Brain pericyte (primary cell): ENCODE measurements at places on chromosomes 3 and 15.

DNA sequence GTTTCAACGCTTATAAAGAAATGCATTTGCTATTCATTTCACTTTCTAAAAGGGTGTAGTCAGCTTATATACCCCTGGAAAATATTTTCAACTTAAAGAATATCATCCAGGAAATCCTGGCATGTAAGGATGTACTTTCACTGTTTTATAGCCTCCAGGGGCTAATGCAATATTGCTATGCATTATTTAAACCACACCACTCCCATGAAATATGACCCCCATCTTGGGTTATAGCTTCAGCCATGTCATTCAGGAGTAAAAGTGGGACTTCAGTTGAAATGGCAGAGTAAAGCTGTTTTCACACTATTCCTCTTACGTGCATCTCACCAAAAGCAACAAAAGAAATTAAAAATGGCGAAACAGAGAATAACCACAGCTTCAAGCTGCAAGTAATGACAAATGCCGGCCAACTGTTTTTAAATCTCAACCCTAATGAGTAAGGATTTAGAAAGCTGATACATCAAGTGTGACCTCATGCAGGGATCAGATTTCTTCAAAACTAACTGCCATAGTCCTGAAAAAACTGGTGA, 84.5 kb downstream of the COL6A6 start:
- DNase-seq, result no peak

GRCh38 chr15:51093839-51094605, 684 bp downstream of the TNFAIP8L3 start:
- DNase-seq, result no peak

GRCh38 chr3:156605686-156606605, 51.0 kb upstream of the SSR3 start:
- DNase-seq, result no peak

DNA sequence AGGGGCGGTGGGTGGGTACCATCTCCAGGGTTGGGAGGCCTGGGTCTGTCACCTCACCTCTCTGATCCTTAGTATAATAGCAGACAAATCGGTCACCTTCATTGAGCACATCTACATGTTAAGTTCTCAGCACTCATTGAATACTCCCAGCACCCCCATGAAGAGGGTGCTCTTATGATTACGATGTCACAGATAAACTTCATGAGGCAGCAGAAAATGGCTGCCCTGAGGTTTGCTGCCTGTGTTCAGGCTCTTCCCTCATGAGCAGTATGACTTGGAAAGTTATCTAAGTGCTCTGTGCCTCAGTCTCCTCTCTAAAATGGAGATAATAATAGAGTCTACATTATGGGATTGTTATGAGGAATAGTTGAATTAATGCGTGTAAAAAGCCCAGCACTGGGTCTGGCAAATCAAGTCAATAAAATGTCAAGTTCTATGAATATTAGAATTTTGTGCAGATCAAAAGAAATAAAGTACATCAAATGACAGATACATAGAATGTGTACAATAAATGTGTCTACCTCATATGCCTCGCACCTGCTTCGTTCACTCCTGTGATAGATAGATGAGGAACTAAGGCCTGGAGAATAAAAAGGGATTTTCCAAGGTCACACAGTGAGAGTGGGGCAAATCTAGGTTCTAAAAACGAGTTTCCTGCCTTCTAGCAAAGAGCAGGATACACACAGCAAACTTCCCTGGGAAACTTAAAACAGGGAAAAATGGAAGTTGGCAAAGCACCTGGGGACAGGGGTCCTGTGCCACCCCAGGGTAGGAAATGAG, 142.2 kb upstream of the MRPS22 start:
- DNase-seq, result no peak

GRCh38 chr3:170397685-170398084, 21.0 kb upstream of the CLDN11 start:
- no peak for DNase-seq

- DNase-seq, result no peak
Observed at GRCh38 chr3:122975163-122975923, 52.2 kb downstream of the SEMA5B start.

DNA sequence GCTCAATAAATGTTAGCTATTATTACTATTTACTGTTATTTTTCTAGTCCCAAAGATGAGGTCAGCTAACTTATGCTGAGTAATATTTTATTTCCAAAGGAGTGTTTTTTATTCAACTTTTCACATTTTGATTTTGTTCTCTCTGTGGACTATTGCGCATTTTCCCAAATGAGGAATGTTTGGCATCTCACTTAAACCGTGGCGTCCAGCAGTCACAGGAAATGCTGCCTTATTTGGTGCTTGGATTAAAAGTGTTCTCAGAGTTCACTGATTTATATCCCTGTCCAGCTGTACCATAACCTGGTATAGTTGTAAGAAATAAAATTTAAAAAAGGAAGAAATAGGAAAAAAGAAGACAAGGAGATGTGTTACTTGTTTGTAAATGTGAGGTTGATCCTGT, 166.8 kb downstream of the THSD4 start:
- no peak for DNase-seq

DNA sequence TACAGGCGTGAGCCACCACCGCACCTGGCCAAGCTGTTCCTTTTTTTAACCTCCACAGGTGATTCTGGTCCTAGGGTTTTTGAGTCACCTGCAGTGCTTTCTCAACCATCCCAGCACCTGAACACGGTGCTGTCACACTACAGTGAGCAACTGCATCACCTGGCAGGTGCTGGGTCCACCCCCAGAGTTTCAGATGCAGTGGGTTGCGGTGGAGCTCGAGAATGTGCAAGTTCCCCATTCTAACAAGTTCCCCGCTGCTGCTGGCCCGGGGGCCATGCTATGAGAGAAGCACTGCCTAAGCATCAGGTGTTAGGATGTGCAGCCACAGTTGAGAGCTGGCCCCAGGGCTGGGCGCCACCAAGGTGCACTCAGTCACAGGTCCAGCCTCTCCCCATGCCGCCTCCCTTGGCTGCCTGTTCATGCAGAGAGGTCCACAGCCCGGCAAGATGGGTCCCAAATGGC, 18.0 kb downstream of the ISG20 start:
- no peak for DNase-seq

DNA sequence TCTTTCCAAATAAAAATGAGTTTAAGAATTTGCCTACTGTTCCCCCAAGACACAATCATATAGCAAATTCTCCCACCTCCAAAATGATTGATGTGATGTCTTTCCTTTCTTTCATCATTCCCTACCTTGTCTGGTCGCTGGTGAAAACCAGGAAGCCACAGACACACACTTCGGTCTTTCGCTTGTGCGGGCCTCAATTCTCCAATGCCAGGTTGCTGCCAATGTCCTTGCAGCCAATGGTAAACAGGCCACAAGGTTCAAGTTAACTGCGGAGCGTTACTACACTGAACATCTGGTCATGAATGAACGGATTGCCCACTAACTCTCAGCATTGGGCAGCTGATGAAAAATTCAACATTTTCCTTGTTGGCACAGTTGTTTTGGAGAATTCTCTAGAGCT, 192.2 kb downstream of the FOXP1 start:
- DNase-seq, result no peak

GRCh38 chr3:124797426-124797945, 67.2 kb downstream of the UMPS start:
- no peak for DNase-seq

DNA sequence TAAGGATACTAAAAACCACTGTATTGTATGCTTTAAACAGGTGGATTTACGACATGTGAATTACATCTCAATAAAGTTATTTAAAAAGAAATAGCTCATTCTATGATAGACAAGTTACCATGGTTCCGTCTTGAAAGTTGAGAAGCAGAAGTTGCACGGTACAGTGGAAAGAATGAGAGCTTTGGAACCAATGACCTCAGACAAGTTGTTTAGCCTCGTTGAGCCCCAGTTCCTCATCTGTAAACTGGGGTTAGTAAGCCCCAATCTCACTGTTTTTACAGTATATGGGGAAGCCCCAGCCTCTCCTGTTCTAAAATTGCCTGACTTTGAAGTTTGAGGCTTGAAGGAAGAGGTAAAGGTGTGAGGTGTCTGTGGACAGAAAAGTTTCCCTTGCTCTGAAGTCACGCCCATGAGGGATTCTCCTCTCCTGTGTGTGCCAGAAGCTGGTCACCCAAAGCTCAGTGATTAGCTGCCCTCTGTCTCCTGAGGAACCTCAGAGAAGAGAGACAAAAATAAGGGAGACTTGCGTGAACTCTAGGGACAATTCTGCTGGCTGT, 10.0 kb downstream of the CRYGS start:
- DNase-seq, result no peak

DNA sequence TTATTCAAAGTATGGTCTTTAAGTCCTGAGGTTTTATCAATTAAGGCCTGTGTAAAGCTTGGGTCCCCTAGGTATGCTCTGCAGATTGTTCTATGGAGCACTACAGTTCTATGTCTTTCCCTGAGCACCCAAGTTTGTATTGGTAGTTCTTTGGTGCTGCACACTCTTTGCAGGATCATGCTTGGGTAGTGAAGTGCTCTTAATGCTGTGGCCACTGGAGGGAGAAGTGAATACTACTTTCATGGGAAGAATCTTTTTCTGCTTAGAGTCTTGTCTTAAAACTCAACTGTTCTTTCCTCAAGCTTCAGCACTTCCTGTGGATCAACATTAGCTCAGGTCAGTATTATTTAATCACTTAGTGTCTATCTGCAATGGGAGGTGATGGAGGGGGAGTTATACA, 93.6 kb upstream of the CFAP20DC start:
- DNase-seq, result no peak

- no peak for DNase-seq
Observed at GRCh38 chr15:66940368-66940767, 125.0 kb upstream of the SMAD3 start.

DNA sequence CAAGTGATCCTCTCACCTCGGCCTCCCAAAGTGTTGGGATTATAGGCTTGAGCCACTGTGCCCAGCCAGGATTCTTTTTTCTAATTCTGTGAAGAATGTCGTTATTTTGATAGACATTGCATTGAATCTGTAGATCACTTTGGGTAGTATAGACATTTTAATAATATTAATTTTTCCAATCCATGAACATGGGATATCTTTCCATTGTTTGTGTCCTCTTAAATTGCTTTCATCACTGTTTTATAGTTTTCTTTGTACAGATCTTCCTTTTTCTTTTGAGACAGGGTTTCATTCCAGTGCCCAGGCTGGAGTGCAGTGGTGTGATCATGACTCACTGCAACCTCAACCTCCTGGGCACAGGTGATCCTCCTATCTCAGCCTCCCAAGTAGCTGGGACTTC, 11.6 kb upstream of the KCTD6 start:
- DNase-seq, result no peak

GRCh38 chr3:126496894-126497850, 20.4 kb downstream of the UROC1 start:
- no peak for DNase-seq

GRCh38 chr3:169573148-169573547, 90.4 kb downstream of the MECOM start:
- DNase-seq, result no peak
